Urinary bladder (tissue), 4 donors: ENCODE measurements at places on chromosomes 7 and 10.

GRCh38 chr10:103845972-103846371 is 9.4 kb downstream of the SH3PXD2A start:
- no peak for DNase-seq

DNA sequence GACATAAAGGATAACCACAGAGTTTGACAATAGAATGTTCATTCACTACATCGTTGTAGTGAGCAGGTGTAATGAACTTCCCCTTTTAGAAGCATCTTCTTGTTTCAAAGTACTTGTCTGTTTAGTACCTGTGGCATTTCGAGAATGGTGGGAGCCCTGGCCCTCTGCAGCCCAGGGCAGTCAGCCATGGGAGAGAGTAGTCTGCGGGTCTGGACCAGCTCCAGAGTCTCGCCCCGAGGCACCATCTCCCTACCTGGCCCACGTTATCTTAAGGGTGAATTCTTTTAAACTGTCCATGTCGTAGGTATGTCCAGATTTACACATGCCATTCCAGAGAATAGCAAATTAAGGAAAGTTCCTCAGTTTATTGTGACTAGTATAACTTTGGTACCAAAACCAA is 99.7 kb downstream of the BMPR1A start:
- DNase-seq: no peak

DNA sequence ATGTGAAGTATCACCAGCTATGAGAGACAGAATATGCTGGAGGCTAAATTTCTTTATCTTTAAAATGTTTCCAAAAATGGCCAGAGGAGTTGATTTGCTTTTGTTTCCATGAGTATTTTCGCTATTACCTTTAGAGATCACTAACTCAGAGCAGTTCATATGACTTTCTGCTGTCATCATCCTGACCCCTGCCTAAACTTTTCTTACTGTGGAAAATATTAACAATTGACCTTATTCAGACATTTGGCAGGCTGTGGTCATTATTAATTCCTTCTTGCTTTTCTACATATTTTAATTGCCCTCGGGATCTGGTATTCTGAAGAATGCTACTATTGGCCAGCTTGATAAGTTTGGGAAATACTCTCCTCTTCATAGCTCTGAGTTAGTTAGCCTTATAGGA is 156.5 kb downstream of the EXOC4 start:
- DNase-seq: no peak

DNA sequence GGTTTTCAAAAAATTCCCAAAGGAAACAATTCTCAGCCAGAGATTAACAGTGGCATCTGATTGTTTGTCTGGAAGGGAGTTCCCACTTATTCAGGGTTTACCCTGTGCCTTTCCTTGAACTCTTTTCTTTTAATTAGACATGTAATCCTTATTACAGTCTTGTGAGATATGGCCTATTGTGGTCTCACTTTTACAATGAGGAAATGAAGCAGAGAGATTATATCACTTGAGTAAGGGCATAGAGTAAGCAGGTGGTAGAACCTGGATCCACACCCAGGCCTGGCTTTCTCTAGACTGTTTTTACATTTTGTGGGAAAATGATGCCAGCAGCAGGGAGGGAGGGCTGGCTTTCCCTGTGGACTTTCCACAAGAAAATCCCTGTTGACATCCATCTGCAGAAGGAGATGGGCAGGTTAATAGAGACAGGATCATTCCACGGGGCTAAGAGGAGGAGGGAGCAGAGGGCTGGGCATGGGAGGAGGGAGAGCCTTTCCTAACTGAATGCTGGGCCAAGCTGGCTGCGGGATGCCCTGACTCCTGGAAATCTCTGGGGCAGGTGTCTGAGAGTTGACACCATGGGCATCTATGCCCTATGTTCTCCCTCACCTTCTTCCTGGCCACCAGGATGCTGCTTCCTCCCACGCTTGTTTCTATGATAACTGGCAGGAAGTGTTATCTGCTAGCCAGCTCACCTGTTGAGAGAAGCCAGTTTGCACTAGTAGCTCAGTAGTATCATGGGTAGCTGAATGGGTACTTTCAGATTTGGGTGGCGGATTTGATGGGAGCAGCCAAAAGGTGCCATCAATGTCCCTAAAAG is 28.7 kb upstream of the ARHGAP22 start:
- DNase-seq: no peak

GRCh38 chr7:5395246-5395645 is 28.4 kb downstream of the TNRC18 start:
- DNase-seq: no peak

DNA sequence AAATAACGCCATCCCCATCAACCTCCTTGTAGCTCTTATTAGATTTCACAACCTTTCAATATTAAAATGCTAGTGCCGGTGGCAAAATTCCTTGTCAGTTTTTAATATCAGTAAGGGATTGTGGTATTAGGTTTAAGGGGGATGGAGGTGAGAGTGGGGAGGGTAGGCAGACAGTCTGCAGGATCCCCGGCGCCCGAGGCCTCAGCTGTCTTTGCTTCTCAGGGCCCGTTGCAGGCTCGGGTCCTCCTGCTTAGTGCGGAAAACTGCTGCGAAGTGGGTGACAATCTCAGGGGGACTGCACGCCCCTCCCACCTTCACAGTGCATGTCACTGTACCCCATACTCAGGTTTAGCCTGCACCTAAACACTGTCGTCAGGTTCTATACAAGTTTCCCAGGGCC is 274.3 kb upstream of the PODXL start:
- DNase-seq: no peak

- no peak for DNase-seq
Measured at GRCh38 chr10:5665373-5666007, 905 bp downstream of the ASB13 start.

DNA sequence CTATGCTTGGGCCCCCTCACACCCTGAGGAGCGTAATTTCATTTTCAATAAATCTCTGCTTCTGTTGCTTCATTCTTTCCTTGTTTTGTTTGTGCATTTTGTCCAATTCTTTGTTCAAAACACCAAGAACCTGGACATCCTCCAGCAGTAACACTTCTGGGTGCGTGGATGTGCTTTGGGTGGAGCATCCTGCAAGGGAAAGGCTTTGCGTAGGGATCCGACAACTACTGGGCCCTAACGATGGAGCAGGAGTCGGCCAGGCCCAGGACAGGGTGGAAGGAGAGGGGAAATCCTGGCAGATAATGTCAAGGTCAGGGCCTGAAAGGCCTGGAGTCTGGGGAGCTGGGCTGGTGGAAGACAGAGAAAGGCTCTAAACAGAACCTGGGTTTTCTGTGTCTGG is 231.8 kb downstream of the ADAM12 start:
- DNase-seq: no peak

GRCh38 chr10:36236931-36237330 is 594.8 kb upstream of the FZD8 start:
- no peak for DNase-seq

DNA sequence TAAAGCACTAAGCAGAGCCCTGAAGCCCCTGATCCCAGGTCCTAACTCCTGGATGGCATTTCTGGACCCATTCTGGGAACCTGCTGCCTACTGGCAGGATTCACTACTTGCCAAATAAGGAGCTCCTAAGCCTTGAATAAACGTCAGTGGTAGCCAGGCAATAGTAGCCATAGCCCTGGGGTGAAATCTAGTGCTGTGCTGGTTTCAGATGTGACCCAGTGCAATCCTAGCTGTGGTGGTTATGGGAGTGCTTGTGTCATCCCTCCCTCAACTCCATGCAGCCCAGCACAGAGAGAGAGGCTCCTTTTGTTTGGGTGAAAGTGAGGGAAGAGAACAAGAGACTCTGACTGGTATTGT is 43.7 kb downstream of the PCLO start:
- DNase-seq: no peak

GRCh38 chr10:57627642-57628178 is 640.0 kb downstream of the IPMK start:
- DNase-seq: no peak

GRCh38 chr10:29922892-29923291 is 136.5 kb downstream of the JCAD start:
- DNase-seq: no peak

GRCh38 chr7:149209518-149210269 is 14.3 kb downstream of the ZNF282 start:
- DNase-seq: no peak

DNA sequence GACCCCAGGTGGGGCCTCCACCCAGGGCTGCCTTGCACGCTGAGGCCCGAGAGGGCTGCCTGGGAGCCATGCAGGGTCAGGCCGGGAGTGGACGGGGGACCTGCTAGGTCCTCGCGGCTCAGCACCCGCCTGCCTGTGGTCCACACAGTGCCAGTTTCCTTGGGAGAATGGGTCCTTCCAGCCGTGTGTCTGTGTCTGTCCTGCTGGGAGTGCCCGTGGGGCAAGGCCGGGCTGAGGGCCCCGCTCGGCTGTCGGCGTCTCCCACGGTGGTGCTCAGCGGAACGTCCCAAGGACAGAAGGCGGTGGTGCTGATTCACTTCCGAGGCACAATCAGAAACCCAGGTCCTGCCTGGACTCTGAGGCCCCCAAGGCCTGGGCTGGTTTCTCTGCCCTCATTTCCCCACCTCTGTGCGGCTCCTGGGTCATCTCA is 23.2 kb upstream of the GTPBP4 start:
- no peak for DNase-seq

DNA sequence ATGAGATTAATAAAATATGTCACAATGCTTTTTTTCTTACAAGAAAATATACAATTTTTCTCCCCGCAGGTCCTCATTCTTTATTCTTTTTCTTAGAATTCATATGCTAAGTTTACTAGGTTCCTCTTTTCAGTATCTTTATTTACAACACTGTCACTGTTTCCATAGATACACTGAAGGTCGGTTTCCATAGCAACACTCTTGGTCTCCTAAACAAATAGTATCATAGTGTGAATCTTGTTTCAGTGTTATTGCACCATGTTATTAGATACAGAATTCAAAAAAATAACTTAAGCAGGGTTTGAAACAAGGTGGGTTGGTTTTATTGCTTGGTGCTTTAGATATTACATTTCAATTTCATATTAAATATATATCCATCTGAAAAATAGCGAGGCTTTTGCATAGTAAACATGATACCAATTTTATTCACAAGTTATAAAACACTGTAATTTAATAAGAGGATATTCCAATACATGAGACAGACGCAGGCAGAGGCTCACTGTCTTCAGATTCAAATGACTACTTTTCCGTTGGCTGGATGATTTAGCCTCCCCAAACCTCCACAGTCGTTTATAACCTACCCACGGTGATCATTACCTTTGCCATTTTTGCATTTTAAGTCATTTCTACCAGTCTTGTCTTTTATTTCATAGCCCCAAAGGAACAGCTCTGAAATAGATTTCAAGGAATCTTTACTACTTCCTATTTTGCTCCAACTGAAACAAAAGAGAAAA is 88.9 kb upstream of the KLF6 start:
- peak; percentile 51 for DNase-seq

- DNase-seq: peak; percentile 18
Measured at GRCh38 chr7:83677180-83677866, 28.4 kb upstream of the SEMA3E start.

DNA sequence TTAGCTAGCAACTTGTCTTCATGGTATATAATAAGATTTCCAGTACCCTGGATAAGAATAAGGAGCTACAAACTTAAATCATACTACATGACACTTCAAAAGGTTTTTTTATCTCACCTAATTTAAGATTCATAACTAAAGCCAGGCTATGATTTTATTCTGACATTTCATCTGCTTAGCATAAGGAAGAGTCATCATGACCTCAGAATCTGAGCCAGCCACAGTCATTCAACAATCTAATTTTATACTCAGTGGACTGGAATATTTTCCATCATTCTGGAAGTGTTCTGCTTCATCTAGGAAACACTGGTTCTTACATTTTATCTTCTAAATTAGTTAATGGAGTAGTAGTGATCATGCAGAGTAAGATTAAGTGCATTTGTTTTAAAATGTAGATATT is 102.1 kb upstream of the KCND2 start:
- no peak for DNase-seq

DNA sequence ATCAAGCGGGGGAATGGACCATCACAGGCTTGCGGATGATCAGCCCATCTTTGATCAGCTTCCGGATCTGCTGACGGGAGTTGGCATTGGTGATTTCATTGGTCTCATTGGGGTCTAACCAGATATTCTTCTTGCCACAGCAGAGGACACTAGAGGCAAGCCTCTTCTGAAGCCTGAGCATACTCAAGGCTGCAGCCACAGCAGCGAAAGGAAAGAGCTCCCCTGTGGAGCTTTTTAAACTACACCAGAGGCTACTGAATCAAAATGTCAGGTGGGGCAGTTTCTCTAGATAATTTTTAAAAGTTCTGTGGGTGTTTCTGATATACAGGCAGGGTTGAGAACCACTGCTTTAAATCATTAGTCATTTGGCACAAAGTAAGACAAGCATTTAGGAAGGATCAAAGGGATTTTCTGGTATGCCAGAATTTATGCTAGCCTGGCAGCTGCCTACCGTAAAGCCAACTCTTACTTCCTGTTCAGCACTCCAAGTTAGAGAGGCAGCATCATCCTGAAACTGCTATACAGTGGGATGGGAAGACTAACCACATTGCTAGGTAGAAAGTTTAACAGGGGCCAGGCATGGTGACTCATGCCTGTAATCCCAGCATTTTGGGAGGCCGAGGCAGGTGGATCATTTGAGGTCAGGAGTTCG is 7.0 kb downstream of the NAPEPLD start:
- DNase-seq: no peak

GRCh38 chr10:43781480-43782361 is 133.0 kb upstream of the ZNF32 start:
- no peak for DNase-seq
